GM12878 (cell line): ENCODE measurements at places on chromosomes 13 and 19.

- H3K27ac ChIP-seq, result no peak overlapping the region
- no peak for DNase-seq
- no peak overlapping the region for H3K4me3 ChIP-seq
Measured at GRCh38 chr19:36668646-36669045, 2.0 kb upstream of the ZNF461 start.

GRCh38 chr13:113566227-113566561, 18.4 kb upstream of the TFDP1 start:
- H3K27me3 ChIP-seq, result no peaks in the 10 kb centered on the region
- no peaks in the 10 kb centered on the region for H3K36me3 ChIP-seq
- H3K4me1 ChIP-seq, result no peaks in the 10 kb centered on the region
- no peak overlapping the region for H3K27ac ChIP-seq
- DNase-seq, result no peak

GRCh38 chr13:110339263-110339662, 32.2 kb downstream of the COL4A2 start:
- no peak overlapping the region for H3K4me3 ChIP-seq
- H3K27ac ChIP-seq, result no peak overlapping the region
- DNase-seq, result no peak
- H3K36me3 ChIP-seq, result no peaks in the 10 kb centered on the region

DNA sequence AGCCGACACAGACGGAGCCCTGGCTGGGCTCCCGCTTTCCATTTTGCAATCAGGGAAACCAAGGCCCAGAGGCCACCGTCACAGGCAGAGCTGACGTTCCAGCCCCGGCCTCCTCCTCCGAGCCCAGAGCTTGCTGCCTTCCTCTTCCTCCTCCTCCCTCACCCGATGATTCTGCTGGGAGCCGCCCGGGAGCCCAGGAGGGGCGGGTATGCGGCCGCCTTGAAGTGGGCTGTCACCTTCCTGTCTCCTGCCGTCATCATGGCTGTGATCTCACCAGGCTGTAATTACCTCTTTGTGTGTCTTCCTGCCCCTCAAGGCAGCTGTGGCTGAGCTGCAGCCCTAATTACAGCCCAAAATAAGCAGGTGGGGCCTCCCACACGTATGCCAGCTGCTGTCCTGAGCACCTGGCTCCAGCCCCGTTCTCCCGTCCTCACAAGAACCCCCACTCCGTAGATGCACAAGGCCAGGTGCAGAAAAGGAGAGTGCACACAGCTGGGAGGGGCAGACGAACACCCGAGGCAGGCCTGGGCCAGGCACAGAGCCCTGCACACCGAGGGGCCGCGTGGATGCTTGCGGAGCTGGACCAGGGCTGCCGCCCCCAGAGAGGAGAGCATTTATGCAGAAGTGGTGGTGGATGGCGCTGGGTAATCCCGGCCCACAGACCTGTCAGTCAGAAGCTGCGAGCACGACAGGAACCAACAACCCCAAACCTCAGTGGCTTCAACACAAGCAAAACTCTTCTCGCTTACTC, 4.0 kb downstream of the TPGS1 start:
- no peaks in the 10 kb centered on the region for H3K36me3 ChIP-seq
- peak overlapping the region; percentile 32; the same call in 1 of the 2 replicates for H3K27ac ChIP-seq
- H3K4me1 ChIP-seq, result peaks cover 17% of the 10 kb centered on the region
- no peak for DNase-seq
- H3K27me3 ChIP-seq, result no peaks in the 10 kb centered on the region

DNA sequence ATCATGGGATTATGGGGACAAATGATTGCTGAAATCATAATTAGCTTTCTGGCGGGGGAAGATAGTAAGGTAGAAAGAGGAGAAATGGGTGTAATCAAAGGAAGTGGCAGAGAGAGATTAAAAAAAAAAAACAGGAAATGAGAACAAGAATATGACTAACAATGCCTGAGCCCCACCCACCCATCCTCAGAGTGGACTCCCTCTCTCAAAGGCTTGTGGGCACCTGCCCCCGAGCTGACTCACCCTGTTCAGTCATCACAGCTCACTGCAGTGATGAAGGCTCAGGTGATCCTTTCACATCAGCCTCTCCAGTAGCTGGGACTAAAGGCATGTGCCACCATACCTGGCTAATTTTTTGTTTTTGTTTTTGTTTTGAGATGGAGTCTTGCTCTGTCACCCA, 26.4 kb upstream of the TPT1 start:
- H3K4me3 ChIP-seq, result 0 out of 2 replicates have a peak overlapping the region, but pooled peaks have one; percentile 11
- no peaks in the 10 kb centered on the region for H3K27me3 ChIP-seq
- peak; percentile 67 for DNase-seq
- peaks cover 12% of the 10 kb centered on the region for H3K4me1 ChIP-seq
- peak overlapping the region; percentile 24 for H3K27ac ChIP-seq
- no peaks in the 10 kb centered on the region for H3K36me3 ChIP-seq

DNA sequence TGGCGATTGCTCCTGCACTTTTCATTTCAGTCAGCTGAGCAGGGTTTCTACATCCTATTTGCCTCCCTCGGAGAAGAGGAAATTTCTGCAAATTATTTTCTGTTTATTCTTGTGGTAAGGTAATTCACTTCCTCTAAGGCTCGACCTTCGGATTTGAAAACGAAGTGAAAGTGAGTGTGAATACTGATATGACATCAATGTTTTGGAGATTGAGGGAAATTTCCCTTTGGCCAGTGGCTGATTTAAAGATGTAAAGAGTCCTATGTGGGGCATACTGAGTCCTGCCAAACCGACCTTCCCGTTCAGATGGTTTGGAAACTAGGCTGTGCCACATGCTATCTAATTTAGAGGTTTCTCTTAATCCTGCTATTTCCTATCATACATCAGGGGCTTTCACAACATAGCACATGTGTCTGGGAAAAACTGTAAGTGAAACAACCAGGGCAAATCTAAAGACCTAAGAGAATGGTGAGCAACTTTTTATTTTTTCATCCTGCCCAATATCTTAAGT, 112.3 kb downstream of the POSTN start:
- H3K27me3 ChIP-seq, result no peaks in the 10 kb centered on the region
- no peak for DNase-seq
- H3K36me3 ChIP-seq, result no peaks in the 10 kb centered on the region
- no peaks in the 10 kb centered on the region for H3K4me1 ChIP-seq
- no peak overlapping the region for H3K4me3 ChIP-seq

DNA sequence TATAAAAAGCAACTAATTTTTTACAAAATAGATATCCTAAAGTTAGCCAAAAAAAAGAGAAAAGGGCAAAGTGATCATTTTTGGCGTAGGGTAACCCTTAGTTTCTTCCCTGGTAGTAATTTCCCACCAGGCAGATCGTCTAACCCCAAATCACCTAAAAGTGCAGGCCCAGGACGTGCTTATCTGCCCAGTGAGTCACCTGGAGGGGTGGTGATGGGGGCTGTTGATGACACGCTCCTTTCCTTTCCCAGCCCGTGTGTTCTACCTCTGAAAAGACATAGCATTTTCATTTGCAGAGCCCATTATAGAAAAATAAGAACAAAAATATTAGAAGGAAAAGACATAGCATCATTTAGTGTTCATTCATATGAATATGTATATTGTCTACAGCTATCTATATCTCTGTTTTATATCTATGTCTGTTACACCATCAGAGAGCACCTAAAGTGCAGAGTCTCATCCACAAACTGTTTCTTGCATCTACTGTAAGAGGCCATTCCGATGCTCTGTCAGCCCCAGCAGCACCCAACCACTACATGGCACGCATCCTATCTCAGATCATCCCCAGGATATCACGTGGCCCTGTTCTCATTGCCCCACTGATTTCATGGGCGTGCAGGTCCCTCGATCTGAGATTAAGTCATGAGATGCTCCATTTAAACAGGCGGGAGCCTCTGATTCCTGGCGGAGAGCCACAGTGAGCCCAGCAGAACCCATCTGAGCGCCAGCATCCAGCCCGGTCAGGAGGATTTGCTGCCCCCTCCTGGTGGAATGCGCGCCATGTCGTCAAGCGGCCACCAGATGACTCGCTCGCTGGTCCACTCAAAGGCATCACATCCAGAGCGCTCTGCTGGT, 8.5 kb upstream of the LILRB3 start:
- no peaks in the 10 kb centered on the region for H3K36me3 ChIP-seq
- DNase-seq, result no peak
- H3K4me1 ChIP-seq, result no peaks in the 10 kb centered on the region
- H3K4me3 ChIP-seq, result no peak overlapping the region

DNA sequence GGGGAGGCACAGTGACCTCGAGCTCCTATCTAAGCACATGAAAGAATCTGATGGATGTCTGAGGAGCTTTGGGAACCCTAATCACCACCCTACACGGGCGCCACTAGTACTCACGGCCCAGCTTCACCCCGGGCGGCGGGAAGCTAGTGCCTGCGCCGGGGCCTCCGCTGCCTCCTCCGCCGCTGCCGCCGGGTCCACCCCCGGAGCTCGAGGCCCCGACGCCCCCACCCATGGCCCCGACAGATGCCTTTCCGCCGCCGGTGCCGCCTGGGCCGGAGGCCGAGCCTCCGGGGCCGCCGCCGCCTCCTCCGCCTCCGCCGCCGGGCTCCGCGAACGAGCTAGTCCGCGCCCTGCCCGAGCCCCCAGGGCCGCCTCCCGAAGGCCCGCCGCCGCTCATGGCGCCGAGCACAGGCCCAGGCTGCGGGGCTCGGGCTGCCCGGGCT, 312 bp downstream of the GSK3A start:
- peaks cover 17% of the 10 kb centered on the region for H3K4me1 ChIP-seq
- H3K27ac ChIP-seq, result peak overlapping the region; percentile 76
- no peaks in the 10 kb centered on the region for H3K36me3 ChIP-seq

- H3K36me3 ChIP-seq, result no peaks in the 10 kb centered on the region
- no peaks in the 10 kb centered on the region for H3K4me1 ChIP-seq
- no peak overlapping the region for H3K4me3 ChIP-seq
- DNase-seq, result no peak
- H3K27me3 ChIP-seq, result no peaks in the 10 kb centered on the region
Measured at GRCh38 chr13:39341251-39341650, 261.7 kb downstream of the LHFPL6 start.

DNA sequence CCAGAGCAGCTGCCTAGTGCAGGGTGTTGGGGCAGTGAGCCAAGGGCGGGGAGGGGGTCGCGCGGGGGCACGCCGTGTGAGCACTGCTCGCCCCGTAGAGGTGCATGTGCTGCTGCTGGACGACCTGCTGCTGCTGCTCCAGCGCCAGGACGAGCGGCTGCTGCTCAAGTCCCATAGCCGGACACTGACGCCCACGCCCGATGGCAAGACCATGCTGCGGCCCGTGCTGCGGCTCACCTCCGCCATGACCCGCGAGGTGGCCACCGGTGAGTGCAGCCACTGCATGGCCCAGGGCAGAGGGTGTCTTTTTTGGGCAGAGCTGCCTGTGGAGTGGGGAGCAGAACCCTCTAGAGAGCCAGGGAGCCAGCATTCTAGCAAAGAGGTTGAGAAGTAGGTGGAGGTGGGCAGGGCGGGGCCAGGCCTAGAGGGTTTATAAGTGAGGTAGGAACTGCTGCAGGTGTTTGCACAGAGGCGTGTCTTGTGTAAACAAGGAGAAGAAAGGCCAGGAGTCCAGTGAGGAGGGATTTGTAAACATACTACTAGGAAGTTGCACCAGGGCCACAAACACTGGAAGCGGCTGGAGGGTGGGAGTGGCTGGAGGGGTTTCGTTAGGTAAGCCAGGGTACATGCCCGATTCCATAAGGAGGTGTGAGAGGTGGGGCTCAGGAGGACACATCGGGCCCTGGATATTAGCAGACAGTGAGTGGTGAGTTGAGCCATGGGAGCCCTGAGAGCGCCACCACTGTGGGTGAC, 21.3 kb downstream of the ARHGEF1 start:
- H3K4me1 ChIP-seq, result no peaks in the 10 kb centered on the region

DNA sequence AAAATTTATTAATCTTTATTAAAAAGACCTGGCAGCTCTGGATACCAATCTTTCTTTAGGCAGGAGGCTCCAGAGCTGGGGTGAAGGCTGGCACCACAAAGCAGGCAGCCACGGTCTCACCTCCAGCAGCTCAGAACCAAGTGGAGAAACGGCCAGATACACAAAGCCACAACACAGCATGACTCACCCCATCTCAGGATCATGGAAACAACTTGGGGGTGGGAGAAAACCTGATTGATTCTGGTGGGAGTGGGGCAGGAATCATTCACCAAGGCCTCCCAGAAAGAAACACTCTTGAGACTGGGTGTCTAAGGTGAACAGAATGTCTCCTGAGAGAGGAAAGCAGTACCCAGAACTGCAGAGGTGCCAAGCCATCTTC, 64.2 kb downstream of the CRYL1 start:
- H3K27me3 ChIP-seq, result no peaks in the 10 kb centered on the region
- H3K27ac ChIP-seq, result no peak overlapping the region
- H3K4me1 ChIP-seq, result no peaks in the 10 kb centered on the region
- H3K4me3 ChIP-seq, result no peak overlapping the region
- H3K36me3 ChIP-seq, result no peaks in the 10 kb centered on the region
- DNase-seq, result no peak

- no peaks in the 10 kb centered on the region for H3K36me3 ChIP-seq
- H3K4me3 ChIP-seq, result no peak overlapping the region
- no peaks in the 10 kb centered on the region for H3K27me3 ChIP-seq
Measured at GRCh38 chr13:90008707-90009149, 1338.8 kb upstream of the MIR17HG start.

DNA sequence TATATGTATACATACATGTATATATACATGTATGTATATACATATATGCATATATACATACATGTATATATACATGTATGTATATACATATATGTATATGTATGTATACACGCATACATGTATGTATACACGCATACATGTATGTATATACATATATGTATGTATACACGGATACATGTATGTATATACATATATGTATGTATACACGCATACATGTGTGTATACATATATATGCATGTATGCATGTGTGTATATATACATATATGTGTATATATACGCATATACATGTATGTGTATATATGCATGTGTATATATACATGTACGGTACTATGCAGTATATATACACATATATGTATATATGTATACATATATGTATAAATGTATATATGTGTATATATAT, 2.6 kb upstream of the NCR1 start:
- H3K27me3 ChIP-seq, result no peaks in the 10 kb centered on the region
- no peak overlapping the region for H3K27ac ChIP-seq

DNA sequence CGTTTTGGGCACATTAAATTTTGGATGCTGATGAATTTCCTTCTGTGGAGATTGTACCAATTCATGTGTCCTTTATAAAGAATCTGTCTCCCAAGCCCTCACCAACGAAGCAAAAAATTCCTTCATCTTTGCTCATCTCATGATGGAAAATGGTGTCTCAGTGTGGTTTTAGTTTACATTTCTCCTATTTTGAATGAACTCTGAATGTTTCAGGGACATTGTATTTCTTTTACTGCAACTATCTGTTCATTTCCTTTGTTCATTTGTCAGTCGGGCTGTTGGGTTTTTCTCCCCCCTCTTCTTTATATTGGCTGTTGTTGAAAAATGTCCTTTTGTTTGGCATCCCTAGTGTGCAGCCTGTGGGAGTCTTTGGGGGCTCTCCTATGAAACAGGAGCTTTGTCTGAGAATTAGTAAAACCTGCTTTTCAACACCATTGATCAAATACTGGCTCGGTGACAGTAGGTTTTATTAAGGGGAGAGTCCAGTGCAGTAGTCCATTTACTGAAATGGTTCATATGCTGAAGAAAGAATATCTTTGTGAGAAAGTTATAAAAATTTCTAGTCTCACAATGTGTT, 91.3 kb upstream of the C1QTNF9B start:
- no peak overlapping the region for H3K27ac ChIP-seq
- peaks cover 3% of the 10 kb centered on the region; the same call in 1 of the 2 replicates for H3K4me1 ChIP-seq
- DNase-seq, result no peak
- no peaks in the 10 kb centered on the region for H3K36me3 ChIP-seq
- no peak overlapping the region for H3K4me3 ChIP-seq
- H3K27me3 ChIP-seq, result no peaks in the 10 kb centered on the region
